ENCODE measurements at places on chromosomes 11 and 22. TPM values are rescaled to one million over a fixed set of nuclear protein-coding genes. Genes with fewer than 3 reads are reported as not detected.

DNA sequence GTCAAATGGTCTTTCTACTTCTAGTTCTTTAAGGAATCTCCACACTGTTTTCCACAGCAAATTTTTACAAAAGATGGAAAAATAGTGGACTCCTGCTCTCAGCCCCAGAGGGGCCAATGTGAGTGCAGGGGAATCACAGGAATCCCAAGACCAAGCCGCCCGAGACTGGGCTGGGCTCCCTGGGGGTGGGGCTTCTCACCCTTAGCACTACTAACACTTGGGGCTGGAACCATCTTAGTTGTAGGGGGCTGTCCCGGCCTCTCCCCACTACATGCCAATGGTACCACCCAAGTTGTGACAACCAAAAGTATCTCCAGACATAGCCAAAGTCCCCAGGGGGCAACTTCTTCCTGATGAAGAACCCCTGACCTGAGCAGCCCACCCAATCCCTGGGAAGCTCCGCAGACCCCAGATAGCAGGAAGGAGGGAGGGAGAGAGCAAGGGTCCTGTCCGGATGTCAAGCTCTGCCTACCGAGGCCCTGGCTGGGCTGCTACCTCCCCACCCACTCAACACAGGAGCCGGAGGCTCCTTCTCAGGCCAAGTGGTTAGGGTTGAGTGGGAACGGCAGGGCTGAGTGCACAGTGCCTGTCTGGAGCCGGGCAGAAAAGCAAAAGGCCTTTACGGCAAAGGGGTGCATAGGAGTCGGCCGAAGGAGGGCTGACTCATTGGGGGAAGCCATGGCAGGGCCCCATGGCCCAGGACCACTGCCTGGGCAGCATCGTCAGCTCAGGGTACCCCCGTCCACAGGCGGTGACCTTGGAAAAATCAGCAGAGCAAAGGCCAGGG lies 122.5 kb upstream of the FGF3 start:
- DNase-seq: peak; percentile 77

DNA sequence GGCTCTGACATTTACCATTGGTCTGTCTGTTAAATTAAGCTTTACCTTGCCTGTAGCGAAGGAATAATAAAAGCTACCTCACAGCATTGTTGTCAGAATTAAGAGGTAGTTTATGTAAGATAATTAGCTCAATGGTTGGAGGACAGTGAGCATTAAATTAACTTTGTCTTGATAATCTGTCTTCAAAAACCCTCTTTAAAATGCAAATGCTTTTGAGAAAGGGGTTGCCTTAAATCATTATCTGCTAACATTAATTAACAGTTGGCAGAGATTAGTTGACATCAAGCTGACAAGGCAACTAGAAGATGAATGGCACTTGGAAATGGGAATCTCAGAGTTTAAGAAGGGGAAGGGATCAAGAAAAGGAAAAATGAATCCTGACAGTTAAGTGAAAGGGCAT lies 761.1 kb upstream of the ARHGAP42 start:
- no peak for DNase-seq

GRCh38 chr11:28466506-28466905 lies 358.3 kb downstream of the METTL15 start:
- DNase-seq: no peak

- no peak for DNase-seq
These were observed 79.5 kb upstream of the SLC25A18 start for GRCh38 chr22:17483688-17484372.

GRCh38 chr11:133559833-133560471 lies 27.7 kb upstream of the OPCML start:
- DNase-seq: no peak

DNA sequence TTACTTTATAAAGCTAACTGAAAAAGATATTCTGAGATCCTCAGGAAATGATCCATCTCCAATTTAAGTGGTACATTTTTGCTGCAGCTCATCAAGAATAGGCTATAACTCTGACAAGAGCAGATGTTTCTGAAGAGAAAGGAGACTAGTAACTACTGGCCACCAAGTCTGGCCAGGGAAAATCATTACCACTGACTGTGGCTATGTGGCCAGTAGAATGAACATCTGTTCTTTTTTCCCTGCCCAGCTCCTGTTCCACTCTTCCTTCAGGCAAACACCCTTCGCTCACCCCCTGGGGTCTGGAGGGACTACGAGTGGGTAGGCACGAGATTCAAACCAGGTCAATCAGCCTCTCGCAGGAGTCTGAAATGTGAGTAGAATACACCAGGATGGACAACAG lies 23.9 kb downstream of the TMEM123 start:
- no peak for DNase-seq

DNA sequence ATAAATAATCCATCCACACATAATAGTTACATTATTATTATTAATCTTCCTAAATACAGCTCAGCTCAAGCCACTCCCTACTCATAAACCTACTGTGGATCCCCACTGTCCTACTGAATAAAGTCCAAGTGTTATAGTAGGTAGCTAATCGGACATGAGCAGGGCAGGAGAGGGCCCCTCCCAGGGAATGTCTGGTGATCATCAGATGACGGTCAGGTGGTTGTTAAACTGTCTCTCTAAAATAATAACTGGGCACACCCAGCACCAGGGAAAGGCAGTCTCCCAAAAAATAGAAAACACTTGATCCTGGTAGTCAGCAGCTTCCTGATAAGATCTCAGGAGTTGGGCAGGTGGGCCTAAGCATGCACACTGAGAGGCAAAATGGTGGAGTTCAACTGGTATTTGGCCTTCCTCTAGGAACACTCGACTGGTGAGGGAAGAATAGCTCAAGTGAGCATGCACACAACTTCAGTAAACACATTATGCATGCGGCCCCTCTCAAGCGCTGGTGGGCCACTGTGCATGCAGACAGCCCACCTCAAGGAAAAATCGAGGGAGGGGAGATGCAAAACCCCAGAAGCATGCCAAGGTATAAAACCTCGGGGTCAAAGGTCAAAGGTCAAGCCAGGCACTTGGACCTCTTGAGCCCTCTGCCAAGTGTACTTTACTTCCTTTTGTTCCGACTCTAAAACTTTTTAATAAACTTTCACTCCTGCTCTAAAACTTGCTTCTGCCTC lies 65.0 kb downstream of the LRRC32 start:
- no peak for DNase-seq

WDR74 gene
- total RNA-seq: 33.5 TPM

TRPM5 gene
- 0.78 TPM for total RNA-seq

MB gene
- total RNA-seq: 1.8 TPM

UPK3A gene
- 3.9 TPM for total RNA-seq

PKP3 gene
- total RNA-seq: 30.4 TPM

ACTN3 gene
- total RNA-seq: not detected

GGTLC2 gene
- 0.45 TPM for total RNA-seq

ZDHHC13 gene
- total RNA-seq: 26.9 TPM

VSIG2 gene
- 33.1 TPM for total RNA-seq
